ENCODE measurements at places on chromosomes 3 and 15. TPM values are rescaled to one million over a fixed set of nuclear protein-coding genes. Genes with fewer than 3 reads are reported as not detected.
A peak's percentile ranks its signal among the peaks of the same experiment; 100 is the strongest.

The OSBPL10 gene
- total RNA-seq: 7.1 TPM

The DOCK3 gene
- 0.17 TPM for total RNA-seq

DNA sequence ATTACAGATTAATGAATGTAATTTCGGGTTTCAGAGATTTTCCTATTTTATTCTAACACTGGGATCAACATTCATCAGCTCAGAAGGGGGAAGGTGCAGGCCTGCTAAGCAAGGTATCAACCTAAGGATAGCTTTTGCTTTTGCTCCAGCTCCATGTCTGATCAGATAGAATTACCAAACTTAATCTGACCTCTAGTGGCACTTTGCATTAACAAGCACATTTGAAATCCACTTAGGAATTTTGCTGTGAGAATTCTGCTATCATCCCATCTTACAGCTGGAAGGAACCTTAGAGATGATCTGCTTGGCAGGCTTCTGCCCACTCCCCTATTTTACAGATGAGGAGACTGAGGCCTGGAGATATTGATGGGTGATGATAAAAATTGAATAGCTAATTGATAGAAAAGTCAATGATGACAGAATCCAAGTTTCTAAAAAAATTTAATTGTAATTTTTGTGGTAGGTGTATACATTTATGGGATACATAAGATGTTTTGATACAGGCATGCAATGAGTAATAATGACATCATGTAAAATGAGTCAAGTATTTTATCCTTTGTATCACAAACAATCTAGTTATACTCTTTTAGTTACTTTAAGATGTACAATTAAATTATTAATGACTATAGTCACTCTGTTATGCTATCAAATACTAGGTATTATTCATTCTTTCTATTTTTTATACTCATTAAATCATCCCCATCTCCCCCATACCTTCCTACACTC, 209.2 kb upstream of the ZPLD1 start:
- peak; percentile 88 for DNase-seq

- no peak for DNase-seq
Observed at GRCh38 chr3:17054301-17054981, 169.7 kb downstream of the PLCL2 start.

- DNase-seq: peak; percentile 9
Observed at GRCh38 chr15:66369773-66370651, 13.5 kb upstream of the TIPIN start.

GRCh38 chr3:43468133-43468532, 153.7 kb downstream of the ANO10 start:
- no peak for DNase-seq

DNA sequence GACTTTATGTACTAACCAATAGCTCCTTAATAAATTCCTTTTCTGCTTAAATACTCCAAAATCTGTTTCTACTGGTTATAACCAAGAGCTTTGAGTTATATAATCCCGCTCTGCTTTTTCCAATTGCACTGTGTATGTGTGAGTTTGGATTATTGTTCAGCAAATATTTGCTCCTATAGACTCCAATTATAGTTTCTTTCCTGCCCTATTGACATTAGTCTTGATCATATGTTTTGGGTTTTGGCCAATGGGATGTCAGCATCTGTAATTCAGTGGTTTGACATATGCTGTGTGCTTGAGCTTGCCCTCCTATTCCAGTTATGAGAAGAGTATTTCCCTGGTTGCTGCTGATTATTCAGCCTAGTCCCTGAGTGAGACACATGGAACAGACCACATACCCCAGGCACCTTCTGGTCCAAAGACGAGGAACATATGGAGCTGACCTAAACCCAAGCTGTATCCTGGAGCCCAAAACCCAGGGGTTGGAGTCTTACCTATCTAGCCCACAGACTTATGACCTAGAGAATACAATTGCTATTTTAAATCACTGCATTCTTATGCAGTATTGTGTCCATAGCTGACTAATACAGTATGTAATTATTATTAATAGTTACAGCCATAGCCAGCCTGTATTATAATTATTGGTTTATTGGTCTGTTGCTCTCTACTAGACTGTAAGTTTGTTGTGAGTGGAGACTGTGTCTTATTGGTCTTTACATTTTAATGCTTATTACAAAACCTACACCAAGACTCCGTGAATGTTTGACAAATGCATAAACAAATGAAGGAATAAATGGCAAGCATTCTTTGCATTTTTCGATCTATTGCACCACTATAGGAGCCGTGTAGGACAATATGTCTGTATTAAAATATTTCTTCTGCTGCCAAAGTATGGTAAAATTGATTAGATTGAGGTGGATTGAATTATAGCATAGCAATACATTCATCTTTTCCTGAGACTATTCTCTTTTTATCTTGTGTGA, 11.7 kb upstream of the ZNF280D start:
- DNase-seq: no peak

GRCh38 chr15:65217526-65218482, 6.5 kb upstream of the CILP start:
- no peak for DNase-seq

All from fibroblast of lung (primary cell).